Activated CD4-positive, alpha-beta T cell treated with anti-CD3 and anti-CD28 coated beads for 36 hours (primary cell): ENCODE measurements at places on chromosomes 12 and 14.
A peak's percentile ranks its signal among the peaks of the same experiment; 100 is the strongest.

- no peak for DNase-seq
Measured at GRCh38 chr14:99128185-99128584, 143.8 kb downstream of the BCL11B start.

DNA sequence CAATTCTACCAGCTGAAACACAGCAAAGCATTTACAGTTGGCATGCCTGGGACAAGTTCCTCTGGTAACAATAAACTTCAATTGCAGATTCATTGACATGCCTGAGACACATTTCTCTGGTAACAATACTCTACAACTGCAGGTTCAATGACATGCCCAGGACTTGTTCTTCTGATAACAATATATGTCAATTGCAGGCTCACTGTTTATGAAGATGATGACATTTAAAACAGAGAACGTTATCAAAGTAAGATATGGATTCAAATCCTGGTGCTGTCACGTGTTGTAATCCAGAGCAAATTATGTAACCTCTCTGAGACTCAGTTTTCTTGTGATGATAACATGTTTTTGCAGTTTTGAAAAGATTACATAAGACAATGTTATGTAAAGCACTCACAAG, 20.5 kb downstream of the KITLG start:
- no peak for DNase-seq

DNA sequence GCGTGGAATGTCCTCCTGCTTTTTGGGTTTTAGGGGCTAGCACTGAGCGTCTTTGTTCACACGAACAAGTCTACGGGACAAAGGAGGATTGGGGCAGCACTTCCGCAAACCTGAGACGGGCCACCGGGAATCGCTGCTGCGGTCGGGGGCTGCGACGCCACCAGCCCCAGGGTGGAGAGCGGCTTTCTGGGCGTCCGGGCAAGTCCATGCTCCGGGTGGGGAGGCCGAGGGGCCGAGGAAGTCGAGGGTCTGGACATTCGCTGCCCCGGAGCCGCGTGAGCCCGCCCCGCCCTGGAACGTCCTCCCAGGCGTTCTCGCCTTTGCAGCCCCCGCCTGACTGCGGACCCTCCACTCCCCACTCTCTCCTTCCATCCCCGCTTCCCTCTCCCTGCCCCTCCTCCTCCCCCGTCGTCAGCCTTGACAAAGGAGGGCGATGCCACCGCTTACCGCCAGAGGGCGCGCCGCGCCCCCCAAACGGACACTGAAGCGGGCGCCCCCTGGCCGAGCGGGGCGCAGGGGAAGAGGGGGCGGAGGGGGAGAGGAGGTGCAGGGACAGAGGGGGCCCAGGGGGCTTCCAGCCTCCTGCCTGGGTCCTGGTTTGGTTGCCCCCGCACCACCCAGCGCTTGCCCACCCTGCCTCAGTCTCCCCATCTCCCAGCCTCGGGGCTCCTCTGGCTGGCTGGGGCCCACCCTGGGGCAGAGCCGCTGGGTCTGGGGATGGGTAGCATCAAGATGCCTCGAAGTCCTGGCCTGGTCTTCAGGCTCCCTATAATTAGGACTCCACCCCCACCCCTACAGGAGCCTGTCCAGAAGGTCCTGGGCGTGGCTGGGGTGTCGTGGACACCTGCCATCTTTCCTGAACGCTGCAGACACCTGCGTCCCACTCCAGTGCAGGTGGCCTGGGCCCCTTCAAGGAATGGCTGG, 39.1 kb upstream of the INF2 start:
- DNase-seq, result peak; percentile 80

DNA sequence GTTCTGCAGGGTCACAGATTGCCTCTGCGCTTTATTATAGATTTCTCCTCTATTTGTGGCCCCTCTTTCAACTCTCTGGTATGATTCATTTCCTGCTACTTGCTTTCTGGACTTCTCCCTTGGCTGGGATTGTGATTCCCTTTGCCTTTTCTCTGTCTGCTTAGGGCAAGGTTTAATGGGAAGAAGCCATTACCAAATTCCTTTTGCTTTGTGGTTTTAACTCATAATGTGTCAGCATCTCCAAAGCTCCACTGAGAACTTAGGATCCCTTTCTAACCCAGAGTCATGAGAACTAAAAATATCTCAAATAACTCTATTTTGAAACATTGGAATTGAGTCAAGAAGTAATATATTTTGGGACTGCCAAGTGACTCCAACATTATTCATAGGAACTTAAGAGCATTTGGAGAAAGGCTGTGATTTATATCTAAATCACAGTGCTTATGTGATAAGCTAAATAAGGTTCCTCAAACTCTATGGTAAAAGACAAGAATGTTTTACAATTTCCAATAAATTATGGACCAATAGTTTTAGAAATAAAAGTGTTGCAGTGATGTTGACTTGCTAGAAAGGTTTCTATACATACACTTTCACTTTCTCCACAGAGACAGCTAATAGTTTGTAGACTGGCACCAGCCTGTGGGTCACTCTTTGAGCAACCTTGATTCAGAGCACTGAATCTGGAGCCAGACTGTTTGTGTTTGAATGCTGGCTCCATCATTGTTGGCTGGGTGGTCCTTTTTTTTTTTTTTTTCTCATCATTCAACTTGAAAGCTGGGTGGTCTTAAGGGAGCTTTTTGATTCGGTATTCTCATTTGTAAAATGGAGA, 93.9 kb downstream of the DACT1 start:
- no peak for DNase-seq

DNA sequence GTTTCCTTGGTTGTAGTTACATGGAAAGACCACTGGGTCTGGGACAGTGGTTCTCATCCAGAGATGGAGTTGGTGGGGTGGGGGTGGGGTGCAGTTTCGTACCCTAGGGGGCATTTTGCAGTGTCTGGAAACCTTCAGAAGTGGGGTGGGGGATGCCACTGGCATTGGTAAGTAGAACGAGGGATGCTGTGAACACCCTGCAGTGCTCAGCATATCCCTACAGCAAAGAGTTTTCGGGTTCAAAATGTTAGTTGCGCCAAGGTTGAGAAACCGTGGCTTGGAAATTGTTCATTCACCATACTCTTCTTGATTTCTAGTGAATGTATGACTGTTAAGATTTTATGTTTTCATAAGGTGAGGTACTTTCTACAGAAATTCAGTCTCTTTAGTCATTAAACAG, 28.7 kb downstream of the TRAF3 start:
- DNase-seq, result peak; percentile 51
